Activated T-helper 1 cell treated with Interleukin-2 at 50 U/mL for 16 hours (primary cell): ENCODE measurements at places on chromosomes 6 and 20.

DNA sequence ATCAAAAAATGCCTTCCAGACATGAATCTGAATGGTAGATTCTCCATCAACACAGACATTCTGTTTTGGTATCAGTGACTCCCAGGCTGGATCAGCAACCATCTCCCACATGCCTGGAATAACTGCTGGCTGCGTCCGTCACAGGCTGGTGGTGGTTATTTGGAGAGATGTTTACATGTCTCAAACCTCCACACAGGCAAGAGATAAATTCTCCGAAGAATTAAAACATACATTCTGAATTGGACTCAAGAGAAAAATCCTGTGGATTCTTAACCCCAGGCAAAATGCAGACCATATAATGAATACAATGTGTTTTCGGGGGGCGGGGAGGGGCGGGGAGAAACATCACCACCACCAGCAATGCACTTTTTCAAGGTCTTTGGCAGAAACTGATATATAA, 108.2 kb downstream of the THBS2 start:
- no peak for DNase-seq

DNA sequence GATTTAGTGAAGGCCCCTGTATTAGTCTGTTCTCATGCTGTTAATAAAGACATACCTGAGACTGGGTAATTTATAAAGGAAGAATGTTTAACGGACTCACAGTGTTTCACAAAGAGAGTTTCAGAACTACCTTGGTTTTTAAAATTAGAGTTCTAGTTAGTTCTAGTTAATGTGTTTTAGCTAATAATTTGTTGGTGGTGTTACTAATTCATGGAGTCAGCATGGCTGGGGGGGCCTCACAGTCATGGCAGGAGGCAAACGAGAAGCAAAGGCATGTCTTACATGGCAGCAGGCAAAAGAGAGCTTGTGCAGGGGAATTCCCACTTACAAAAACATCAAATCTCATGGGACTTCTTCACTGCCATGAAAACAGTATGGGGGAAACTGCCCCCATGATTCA, 12.0 kb upstream of the SLC17A3 start:
- no peak for DNase-seq

DNA sequence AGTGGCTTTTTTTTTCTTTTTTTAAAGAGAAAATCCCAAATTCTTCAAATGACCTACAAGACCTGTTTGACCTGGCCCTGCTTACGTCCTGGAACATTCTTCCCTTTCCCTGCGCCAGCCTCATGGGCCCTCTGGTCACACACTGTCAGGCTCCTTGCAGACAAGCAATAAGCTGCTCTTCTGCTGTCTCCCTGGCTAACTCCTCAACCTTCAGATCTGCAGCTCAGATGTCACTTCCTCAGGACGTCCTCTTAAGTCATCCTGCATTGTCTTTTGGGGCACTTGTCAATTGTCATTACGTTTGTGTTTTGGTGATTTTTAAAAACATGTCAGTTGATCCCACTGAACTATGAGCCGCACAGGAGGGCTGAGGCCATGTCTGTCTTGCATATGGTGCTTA, 28.9 kb upstream of the SLC35D3 start:
- no peak for DNase-seq

GRCh38 chr6:124132256-124132655, 328.6 kb downstream of the NKAIN2 start:
- DNase-seq = no peak

DNA sequence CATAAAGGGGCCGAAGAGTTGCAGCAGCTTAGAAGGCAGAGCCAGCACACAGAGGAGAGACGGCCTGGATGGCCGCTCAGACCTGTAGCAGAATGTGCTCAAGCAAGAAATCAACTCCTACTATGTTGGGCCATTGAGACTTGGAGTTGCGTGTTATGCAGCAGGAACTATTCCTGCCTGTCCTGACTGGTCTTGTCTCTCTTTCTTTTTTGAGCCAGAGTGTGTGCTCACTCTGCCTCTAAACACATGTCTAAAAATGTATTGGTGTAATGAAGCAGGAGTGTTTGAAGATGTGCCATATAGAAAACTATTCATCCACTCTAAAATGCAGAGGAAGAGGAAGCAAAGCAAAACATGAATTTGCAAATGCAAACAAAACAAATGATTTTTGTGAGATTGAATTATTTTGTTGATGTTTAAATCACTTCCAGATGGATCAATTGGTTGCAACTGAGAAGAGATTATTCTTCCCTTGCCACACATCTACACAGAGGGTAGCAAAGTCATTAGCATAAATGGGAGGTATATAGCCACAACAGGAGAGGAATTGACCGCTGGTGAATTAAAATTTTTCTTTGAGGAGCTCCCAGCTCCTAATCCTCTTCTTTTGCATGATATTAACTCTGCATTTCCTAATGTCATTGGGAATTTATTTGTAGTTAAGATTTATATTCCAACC, 20.4 kb upstream of the SYNJ2 start:
- DNase-seq = no peak

- no peak for DNase-seq
Measured at GRCh38 chr20:9627219-9627618, 112.8 kb downstream of the LAMP5 start.

DNA sequence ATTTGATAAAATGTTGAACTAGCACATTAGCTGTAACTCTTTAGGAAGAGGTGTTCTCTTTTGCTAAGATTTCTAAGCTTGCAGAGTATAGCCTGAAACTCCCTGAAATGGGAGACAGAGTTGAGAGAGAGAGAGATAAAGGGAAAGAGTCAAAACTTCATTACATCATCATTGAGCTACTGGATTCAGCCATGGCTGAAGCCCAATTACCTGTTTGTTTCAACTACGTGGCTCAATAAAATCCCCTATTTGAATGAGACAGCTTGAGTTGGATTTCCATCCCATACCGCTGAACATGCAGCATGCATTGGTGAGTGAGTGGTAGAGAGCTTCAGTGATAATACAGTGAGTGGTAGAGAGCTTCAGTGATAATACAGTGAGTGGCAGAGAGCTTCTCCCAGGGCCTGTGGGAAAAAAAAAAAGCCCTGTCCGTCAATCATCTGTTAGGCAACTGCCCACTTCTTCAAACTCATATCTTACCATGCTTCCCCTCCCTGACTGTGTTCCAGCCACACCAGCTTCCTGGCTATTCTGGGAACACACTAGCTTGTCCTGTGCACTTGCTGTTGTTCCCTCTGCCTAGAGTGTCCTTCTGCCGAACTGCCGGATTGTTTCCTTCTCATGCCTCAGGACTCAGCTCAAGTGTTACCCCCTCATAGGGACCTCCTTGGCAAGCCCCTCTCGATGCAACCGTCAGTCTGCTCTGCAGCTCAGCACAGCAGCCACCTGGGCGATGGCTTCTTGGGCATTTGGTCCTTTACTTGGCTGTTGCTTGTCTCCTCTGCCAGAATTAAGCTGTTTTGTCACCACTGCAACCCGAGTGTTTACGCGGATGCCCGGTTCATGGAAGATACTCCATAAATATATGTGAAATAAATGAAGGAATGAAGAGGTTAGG, 91.3 kb upstream of the EYA2 start:
- DNase-seq = no peak

- no peak for DNase-seq
Measured at GRCh38 chr6:90922325-90922724, 335.5 kb upstream of the MAP3K7 start.

GRCh38 chr20:61490721-61491120, 238.7 kb downstream of the CDH4 start:
- no peak for DNase-seq

DNA sequence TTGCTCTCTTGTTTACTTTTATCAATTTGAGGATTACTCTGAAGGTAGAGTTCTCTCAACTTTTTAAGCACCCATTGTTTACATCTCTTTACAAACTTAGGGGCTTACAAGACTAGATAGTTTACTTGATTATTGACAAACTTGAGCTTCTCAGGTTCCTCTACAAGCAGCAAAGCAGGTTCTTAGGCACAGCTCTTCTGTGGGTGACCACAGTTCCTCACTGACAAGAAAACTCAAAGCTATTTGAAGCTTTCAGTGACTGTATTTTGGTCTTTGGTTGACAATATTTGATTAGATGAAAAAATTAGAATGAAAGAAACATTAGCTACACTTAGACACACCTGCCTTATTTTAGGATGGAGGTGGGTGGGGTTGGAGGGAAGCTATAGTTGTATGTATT, 327.3 kb upstream of the RUNX2 start:
- DNase-seq = no peak

DNA sequence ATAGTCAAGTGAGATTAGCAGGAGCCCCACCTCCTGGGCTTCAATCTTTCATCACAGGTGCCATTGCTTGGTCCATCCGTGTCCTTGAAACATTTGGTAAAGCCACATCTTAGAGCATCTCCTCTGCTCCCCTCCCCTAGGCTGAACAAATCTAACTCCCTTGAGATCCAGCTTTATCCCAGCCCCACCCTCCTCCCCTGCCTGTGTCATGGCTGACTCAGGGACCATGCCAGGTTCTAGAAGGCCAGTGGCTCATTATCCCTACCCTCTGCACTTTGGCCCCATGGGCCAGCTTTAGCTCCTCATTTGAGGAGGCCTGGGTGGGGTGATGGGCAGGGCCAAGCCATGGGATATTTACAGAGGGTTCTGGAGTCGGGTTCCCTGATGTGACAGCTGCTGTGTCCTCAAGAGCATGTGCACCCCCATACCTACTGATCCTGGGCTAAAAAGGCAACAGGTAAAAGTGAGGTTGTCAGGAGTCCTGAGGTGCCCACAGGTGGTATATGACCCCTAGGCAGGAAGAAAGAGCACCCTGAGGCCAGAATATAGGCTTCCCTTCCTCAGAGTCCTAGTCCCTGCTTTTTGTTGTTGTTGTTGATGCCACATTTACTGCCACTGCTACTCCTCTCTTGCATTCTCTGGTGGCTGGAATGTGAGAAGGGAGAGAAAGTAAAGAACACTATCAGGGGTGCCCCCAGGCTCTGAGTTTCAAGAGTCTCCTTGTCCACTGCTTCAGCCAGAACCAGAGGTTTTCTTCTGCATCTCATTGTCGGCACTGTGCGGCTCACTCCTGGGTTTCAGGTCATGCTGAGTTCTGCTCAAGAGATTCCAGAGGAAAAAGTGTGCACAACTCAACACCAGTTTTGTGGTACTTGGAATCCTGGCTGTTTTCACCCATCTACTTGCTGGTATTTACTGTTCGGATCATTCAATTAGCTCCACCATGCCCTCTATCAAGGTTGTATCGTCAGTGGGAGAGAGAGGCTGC, 228.4 kb downstream of the LRFN2 start:
- DNase-seq = no peak

- no peak for DNase-seq
Measured at GRCh38 chr6:149273318-149273717, 44.2 kb upstream of the TAB2 start.

DNA sequence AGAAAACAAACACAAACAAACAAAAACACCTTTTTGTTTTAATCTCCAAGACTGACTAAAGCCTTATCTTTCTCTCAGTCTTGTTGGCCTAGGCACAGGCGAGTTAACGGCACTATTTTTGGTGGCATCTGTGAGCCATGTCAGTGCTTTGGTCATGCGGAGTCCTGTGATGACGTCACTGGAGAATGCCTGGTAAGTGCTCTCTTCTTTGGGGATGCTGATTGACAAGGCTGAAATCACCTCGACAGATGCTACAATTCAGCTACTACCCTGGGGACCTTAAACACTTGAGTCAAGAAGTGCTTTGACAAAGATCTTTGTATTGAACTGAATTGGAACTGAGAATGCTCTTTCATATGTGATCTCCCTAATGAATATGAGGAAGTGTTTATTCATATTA, 384.1 kb downstream of the LAMA2 start:
- DNase-seq = no peak

DNA sequence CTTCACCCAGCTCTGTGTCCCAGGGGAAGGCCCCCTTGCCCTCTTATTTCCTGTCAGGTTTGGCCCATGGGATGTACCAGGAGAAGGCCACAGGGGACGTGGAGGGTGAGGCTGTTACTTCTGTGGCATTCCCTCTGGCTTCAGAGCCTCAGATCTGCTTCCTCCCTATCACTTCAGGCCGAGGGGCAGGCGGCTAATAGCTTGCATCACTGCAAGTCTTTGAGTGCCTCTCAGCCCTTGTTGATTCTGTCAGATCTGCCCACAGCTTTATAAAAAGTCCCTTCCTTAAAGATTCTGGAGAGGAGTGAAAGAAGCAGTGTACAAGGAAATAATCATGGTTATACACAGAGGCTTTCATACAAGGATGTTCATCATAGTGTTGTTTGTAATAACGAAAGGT, 86.9 kb downstream of the LRFN2 start:
- DNase-seq = no peak

- no peak for DNase-seq
Measured at GRCh38 chr6:99338188-99338587, 11.3 kb downstream of the FAXC start.

GRCh38 chr20:1500496-1500895, 9.3 kb upstream of the SIRPB2 start:
- no peak for DNase-seq

- no peak for DNase-seq
Measured at GRCh38 chr6:36683145-36683655, 4.7 kb downstream of the CDKN1A start.

GRCh38 chr6:107152638-107153430, 37.5 kb upstream of the BEND3 start:
- DNase-seq = no peak

DNA sequence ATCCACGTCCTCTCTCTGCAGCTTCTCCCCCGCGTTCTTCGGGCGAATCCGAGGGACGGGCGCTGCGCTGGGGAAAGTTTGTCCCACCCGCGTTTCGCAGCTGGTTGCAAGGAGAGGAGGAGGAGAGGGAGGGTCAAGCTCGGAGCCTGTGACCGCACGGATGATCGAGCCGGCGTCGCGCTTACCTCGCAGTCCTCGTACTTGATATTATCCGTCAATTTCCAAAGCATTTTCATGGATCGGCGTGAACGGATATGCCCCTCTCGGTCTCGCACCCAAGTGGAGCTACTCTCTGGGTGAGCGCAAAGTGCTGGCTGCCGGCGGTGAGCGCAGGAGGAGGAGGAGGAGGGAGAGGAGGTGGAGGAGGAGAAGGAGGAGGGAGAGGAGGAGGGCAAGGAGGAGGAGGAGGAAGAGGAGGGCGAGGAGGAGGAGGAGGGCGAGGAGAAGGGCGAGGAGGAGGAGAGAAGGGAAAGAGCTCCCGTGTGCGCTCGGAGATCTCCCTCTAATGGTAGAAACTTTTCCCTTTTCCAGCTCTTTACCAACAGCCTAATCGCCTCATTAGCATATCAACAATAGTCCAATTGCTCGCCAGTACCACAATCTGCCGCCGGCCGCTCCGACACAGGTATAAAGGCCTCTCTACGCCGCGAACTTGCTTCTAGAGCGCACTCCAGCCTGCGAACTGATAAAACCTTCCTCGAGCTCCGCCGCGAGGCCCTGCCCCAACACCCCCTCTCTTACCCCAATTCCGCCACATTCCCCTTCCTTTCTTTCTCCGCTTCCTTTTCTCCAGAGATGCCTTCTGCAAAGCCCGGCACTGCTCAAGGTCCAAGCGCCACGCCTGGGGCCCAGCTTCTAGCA, at the start of gene TFAP2A:
Gene TFAP2A, minus strand, starts transcription at position 319 of the 861 bp plus-strand sequence. Its CDS starts 83 bp downstream, at position 236.
- no peak for DNase-seq
